NCI-H748 treated with DMSO at 0.1 percent for 48 hours (cell line): ENCODE measurements at places on chromosomes 5 and 9.

- no peak for DNase-seq
Measured at GRCh38 chr9:5949103-5949699, 58.5 kb downstream of the MLANA start.

GRCh38 chr5:124773315-124774311 is 27.2 kb upstream of the ZNF608 start:
- DNase-seq: no peak

DNA sequence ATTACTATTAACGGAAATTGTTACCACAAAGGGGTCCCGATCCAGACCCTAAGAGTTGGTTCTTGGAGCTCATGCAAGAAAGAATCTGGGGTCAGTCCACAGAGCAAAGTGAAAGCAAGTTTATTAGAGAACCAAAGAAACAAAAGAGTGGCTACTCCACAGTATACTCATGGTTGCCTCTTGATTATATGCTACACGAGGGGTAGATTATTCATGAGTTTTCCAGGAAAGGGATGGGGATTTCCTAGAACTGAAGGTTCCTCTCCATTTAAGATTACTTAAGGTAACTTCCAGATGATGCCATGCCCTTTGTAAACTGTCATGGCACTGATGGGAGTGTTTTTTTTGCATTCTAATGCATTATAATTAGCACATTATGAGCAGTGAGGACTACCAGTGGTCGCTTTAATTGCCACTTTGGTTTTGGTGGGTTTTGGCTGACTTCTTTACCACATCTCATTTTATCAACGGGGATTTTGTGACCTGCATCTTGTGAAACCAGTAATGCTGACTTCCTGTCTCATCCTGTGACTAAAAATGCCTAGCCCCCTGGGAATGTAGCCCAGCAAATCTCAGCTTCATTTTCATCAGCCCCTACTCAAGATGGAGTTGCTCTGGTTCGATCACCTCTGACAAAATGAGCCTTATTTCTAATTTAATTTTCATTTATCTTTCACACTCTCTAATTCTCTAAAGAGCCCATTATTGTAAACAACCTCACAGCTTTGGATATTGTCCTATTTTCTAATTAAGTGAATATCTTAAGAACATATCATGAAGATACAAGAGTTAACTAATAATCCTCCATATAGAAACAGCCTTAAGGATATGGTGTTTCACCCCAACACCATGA is 336.3 kb downstream of the RASEF start:
- no peak for DNase-seq

GRCh38 chr9:99489060-99489413 is 267.0 kb downstream of the SEC61B start:
- DNase-seq: no peak

GRCh38 chr5:174937201-174938123 is 213.1 kb downstream of the MSX2 start:
- no peak for DNase-seq

- DNase-seq: no peak
Measured at GRCh38 chr9:135512241-135512603, 9.0 kb upstream of the LCN1 start.
